Hepatic stellate cell (primary cell): ENCODE measurements at places on chromosomes 5 and 9.

- no peak for DNase-seq
These were observed 20.7 kb downstream of the TNFSF8 start for GRCh38 chr9:114909661-114910060.

GRCh38 chr5:136005476-136005875 is 23.3 kb upstream of the TGFBI start:
- no peak for DNase-seq

GRCh38 chr5:79227484-79228025 is 8.4 kb upstream of the JMY start:
- no peak for DNase-seq

DNA sequence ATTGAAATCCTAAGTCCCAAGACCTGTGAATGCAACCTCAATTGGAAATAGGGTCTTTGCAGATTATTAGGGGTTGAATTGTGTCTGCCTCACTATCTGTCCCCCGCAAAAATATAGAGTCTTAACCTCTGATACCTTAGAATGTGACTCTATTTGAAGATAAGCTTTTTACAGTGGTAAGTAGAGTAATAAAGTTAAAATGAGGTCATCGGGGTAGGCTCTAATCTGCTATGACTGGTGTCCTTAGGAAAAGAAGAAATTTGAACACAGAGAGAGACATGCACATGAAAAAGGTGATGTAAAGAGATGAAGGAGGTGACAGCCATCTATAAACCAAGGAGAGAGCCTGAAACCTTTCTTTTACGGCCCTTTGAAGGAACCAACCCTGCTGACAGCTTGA is 287.1 kb upstream of the ADRA1B start:
- DNase-seq: no peak

DNA sequence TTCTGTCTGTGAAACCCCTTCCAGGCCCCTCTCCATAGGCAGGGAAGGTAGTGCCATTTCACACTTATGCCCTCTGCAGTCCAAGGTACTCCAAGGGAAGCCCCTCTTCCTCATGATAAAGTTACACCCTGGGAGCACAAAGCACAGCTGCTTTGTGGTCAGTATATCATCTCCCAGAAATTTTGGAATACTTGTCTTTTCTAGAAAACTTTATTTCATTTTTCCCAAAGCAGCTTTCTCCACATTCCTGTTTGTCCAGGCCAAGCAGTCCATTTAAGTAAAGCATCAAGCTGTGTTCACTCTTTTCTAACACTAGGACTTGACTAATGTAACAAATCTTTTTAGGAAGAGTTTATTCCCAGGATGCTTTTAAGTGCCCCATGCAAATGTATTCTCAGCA is 371.8 kb upstream of the RGMB start:
- no peak for DNase-seq

GRCh38 chr5:51465165-51465564 is 81.9 kb downstream of the ISL1 start:
- DNase-seq: no peak
